NCI-H1930 (cell line): ENCODE measurements at places on chromosomes 5 and 9.

DNA sequence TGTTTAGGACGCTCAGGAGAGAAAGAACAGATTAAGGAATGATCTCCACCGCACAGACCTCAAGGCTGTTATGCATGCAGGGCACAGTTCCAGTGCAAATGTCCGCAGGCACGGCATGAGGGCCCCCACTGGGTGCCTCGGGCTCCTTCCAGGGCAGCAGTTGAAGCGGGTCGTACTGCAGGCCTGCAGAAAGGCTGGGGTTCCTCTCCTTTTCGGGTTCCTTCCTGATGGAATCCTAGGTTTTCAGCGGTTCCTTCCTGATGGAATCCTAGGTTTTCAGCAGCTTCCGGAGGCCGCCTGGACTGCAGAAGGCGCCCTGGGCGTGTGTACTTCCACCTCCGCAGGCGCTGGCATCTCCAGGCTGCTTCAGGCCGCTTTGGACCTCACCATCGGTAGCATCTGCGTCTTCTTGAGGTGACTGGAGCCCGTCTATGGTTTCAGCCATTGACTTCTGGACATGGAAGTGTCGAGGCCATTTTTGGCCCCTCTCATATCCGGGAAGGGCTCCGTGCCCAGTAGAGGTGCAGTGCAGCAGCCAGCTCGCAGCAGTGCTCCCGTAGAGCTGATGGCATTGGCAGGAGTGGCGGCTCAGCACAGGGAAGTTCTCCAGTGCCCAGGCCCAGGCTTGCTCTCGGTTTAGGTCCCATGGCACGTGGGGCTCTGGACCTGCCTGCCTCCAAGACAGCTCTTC, 5.6 kb upstream of the MGAT4B start:
- DNase-seq: no peak

DNA sequence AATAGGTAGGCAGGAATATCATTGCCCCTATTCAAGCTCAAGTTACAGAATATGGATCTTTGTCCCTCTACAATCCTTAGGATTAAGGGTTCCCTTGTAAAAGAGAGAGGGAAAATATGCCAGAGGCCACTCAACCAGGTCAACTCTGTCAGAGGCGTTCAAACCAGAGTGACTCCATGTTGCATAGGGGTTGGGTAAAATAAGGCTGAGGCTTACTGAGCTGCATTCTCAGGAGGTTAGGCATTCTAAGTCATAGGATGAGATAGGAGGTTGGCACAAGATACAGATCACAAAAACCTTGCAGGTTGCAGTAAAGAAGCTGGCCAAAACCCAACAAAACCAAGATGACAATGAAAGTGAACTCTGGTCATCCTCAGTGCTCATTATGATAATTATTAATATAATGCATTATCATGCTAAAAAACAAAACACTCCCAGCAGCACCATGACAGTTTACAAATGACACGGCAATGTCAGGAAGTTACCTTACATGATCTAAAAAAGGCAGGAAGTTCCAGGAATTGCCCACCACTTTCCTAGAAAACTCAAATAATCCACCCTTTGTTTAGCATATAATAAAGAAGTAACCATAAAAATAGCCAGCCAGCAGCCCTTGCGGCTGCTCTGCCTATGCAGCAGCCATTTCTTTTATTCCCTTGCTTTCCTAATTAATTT, 64.8 kb downstream of the ERP44 start:
- DNase-seq: no peak

DNA sequence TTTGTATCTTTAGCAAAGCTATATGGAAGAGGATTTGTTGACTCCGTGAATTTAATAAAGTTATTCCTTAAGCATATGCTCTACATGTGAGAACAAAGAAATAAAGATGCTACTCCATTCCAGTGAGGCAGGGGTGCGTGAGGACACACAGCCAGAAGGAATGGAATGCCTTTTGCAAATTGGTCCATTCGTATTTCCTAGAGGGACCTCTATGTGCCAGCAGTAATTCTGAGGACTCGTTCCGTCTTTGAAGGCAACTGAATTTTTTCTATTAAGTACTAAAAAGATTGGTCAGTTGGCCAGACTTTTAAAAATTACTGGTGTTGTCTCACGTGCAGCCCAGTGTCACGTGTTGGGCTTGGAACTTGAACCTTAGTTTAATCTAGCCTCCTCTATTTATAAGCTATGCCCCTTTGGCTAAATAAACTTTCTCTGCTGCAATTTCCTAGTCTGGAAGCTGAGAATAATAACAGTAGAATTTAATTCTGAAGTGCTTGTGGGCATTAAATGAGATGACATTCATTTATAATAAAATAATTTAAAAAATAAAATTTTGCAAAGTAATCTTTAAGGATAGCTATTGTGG, 13.9 kb downstream of the RAI14 start:
- DNase-seq: no peak

DNA sequence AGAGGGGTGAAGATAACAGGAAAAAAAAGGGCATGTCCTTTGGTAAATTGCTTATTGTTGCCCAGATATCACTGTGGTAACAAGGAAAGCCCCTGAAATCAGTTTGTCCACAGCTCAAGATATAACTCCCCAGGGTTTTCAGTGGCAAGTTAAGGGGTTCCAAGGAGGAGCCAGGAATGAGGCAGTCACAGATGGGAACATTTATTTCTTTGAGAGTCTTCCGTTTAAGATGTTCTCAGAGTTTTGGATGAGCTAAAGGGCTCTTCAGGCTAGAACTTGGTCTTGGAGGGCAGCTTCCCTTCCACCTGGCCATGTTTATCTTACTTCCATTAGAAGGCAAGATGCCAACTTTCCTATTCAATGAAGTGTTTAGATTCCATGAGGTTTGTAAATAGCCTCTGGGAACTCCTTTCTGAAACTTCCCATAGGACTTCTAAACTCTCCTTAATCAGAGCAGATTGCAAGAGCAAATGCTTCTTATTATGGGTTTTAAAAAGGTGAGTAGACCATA, 277.6 kb upstream of the TNC start:
- peak; percentile 56 for DNase-seq

- peak; percentile 64 for DNase-seq
Observed at GRCh38 chr5:141040093-141040770, 10.9 kb upstream of the PCDHB1 start.

GRCh38 chr5:125814119-125814518, 609.1 kb upstream of the GRAMD2B start:
- DNase-seq: no peak
